ENCODE measurements at places on chromosomes 3 and 15.

DNA sequence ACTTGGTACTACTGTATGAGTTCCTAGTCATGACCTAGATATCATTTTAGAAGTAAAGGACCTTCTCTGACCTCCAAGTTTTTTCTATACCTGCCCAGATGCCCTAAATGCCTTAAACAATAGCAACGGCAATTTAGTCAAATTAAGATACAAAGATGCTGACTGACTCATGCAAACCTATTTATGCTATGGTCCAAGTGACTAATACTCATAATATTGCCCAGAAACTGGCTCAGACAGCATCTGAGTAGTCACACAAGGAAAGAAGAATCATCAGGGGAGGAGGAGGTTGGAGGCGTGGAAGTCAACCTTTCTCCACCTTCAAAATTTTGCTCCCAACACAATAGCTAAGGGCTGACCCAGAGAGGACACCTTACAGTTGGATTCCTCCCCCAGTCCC, 6.8 kb downstream of the FYCO1 start:
- no peaks in the 10 kb centered on the region for H3K27me3 ChIP-seq
- no peak overlapping the region for H3K27ac ChIP-seq
- H3K4me1 ChIP-seq, result peaks cover 74% of the 10 kb centered on the region
- no peak overlapping the region for H3K4me3 ChIP-seq

DNA sequence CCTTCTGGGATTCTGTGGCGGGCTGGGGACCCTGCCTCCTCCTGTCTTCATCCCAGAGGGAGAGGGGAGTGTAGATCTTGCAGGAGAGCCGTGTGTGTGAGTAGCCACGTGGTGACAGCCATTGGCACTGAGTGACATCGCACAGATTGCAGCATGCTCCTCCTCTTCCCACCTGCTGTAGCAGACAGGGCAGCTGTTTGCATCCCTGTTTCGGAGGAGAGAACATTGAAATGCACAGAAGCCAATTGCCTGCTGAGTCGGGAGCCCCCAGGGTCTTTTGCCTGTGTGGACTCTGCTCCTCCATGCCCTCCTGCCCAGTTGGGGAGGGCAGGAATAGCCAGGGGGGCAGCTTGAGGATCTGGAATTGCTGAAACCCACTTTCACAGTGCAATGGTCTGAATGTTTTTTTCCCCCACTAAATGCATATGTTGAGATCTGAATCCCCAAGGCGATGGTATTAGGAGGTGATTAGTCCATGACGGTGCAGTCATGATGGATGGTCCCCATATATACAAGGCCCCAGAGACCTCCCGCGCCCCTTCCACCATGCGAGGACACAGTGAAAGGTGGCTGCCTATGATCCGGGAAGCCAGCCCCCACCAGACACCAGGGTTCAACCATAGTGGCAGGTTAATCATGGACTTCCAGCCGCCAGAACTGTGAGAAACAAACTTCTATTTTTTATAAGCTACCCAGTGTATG, 66.8 kb downstream of the CHRNA7 start:
- no peak for DNase-seq
- H3K4me3 ChIP-seq, result no peak overlapping the region
- H3K36me3 ChIP-seq, result no peaks in the 10 kb centered on the region
- peaks cover 5% of the 10 kb centered on the region for H3K27me3 ChIP-seq

DNA sequence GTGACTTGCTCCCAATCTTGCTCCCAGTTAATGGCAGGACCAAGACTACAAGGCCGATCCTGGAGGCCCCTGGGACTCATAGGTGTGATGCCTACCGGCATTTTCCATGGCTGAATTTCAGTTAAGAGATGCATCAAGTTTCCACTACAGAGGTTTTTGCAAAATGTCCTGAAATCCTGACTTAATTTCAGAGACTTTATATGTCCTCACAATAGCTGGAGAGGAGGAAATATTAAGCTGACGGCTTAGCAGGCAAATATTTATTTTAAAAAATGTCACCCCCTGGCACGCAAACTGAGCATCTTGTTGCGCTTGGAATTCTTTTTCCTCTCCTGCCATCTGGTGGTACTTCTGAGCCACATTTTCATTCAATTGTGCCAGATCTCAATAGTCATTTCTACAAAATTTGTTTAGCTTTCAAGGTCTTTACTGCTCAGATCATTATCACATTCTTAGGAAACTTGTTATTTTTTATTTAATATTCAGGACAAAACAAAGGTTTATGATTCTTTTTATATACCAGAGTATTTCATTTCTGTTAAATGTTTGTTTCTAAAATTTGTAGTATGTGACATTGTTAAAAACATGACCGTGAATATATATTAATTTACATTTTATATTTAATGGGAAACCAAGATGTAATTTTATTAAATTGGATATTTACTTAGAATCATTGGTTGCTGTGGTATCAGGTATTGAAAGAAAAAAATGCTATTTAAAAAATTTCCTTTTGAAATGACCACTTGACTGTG, 189.2 kb upstream of the THRB start:
- H3K4me3 ChIP-seq, result no peak overlapping the region
- peak; percentile 8 for DNase-seq
- no peak overlapping the region for H3K27ac ChIP-seq
- H3K4me1 ChIP-seq, result no peaks in the 10 kb centered on the region
- H3K36me3 ChIP-seq, result no peaks in the 10 kb centered on the region

DNA sequence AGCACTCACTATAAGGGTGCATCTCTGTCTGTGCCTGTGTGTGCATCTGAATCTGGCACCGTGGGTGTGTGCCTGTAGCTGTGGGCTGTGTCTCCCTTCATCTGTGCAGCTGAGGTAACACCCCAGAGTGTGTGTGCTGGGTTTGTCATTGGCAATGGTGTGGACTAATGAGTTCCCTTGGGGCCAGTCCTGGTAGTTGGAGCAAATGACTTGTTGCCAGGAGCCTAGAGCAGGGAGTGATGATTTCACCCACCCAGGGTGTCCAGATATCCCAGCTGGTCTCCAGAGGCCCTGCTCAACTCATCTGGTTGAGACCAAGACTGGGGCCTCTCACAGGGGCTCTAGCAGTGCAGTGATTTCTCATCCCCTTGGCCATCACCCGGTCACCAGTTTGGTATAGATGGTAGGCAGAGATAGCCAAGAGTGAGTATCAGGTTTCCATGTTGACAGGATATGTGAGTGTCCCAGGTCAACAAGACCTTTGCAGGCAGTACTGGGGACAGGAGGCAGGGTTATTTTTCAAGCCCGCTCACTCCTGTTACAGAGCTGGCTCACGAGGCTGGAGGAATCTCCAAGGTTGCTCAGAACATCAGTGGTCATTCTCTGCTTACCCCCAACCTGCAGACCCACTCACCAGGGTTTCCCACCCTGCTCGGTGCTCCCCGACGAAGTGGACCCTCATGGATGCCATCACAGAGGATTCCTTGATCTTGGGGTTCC, 4.1 kb upstream of the HDAC11 start:
- peaks cover 17% of the 10 kb centered on the region for H3K4me1 ChIP-seq
- no peaks in the 10 kb centered on the region for H3K36me3 ChIP-seq
- peak; percentile 22 for DNase-seq
- no peak overlapping the region for H3K4me3 ChIP-seq

DNA sequence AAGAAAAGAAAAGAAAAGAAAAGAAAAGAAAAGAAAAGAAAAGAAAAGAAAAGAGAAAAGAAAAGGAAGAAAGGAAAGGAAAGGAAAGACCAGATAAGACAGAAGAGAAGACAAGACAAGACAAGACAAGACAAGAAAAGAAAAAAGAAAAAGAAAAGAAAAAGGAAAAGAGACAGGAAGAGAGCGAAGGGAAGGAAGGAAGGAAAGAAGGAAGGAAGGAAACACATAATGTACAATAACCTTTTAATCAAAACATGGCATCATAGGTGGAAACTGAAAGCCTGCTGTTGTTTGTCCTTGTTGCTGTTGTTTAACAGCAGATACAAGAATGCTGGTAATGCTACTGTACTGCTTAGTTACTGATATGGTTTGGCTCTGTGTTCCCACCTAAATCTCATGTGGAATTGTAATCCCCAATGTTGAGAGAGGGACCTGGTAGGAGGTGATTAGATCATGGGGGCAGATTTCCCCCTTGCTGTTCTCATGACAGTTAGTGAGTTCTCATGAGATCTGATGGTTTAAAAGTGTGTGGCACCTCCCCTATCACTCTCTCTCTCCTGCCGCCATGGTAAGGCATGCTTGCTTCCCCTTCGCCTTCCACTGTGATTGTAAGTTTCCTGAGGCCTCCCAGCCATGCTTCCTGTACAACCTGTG, 67.3 kb downstream of the MCF2L2 start:
- H3K4me3 ChIP-seq, result no peak overlapping the region
- H3K36me3 ChIP-seq, result no peaks in the 10 kb centered on the region
- no peak for DNase-seq

DNA sequence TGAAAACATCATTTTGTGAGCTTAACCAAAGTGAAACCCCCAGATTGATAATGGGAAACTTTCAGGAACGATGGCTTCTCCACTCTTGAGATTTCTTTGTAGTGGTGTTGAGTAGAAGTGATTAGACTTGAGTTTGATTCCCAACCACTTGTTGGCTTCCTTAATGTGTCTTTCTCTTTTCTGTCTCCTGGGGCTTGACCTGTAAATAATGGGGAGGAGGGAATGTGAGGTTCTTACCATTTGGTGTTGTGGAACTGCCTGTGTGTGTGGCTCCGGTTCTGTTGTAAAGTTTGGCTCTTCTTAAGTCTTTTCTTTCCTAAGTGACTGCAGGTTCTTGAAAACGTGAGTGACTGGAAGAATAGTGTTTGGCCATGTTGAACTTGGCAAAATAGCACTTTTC, 2.7 kb downstream of the CDV3 start:
- no peak overlapping the region for H3K27ac ChIP-seq
- DNase-seq, result no peak
- H3K36me3 ChIP-seq, result peaks cover 53% of the 10 kb centered on the region
- peaks cover 59% of the 10 kb centered on the region for H3K4me1 ChIP-seq
- H3K4me3 ChIP-seq, result peak overlapping the region; percentile 79

DNA sequence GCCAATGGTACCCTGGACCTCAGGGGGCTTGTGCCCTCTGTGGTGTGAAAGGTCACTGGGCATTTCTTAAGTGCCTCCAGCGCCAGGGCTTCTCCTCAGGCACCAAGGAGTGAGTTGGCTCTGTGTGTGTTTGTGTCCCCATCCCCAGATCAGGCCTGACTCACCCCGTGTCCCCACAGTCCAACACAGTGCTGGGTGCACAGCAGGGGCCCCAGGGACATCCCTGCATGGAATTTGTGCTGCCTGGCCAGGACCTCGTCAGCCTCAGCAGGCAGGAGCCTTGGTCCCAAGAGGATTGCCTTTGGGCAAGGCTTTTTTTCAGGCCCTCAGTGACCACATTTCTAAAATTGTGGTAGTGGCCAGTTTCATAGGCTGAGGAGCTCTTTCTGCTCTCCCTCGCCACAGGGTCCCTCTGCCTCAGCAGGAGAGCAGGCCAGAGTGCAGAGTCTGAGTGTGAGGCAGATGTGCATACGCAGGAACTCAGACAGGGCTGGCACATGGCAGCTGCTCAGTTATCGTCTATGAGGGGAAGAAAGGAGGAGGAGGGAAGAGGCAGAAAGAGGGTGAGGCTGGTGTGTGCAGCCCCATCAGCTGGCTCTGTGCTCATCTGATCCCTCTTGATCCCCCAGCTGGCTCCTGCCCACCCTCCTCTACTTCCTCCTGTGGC, 215.6 kb downstream of the RPLP1 start:
- peak; percentile 51 for DNase-seq
- H3K27ac ChIP-seq, result no peak overlapping the region
- no peaks in the 10 kb centered on the region for H3K36me3 ChIP-seq
- no peaks in the 10 kb centered on the region for H3K27me3 ChIP-seq
